NCI-H1092 (cell line): ENCODE measurements at places on chromosomes 12 and 14.

GRCh38 chr12:76504606-76505005 is 55.0 kb downstream of the OSBPL8 start:
- no peak for DNase-seq

GRCh38 chr12:48175613-48176416 is 7.6 kb upstream of the CCDC184 start:
- DNase-seq: no peak

GRCh38 chr14:68548194-68549076 is 244.4 kb downstream of the ZFP36L1 start:
- DNase-seq: peak; percentile 46

GRCh38 chr12:101107032-101107763 is 102.8 kb downstream of the SLC5A8 start:
- DNase-seq: no peak

GRCh38 chr12:58541300-58541690 is 379.0 kb downstream of the LRIG3 start:
- DNase-seq: no peak

GRCh38 chr12:68839183-68840147 is 31.5 kb downstream of the MDM2 start:
- no peak for DNase-seq

DNA sequence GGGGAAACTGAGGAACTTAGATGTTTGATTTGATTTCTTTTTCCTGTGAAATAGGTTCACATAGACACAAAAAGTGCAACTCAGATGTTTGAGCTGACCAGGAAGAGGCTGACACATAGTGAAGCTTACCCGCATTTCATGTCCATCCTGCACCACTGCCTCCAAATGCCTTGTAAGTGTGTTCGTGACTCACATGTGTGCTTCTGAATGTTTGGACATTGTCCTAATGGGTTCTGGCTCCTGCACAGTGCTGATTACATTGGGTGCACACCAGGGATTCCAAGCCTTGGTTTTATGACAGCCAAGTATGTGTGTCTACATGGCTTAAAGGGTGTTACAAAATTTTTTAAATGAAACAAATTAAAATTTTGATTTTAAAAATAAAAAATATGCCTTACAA is 137.4 kb downstream of the DAAM1 start:
- DNase-seq: no peak

GRCh38 chr12:53995378-53996239 is 4.4 kb upstream of the HOXC9 start:
- peak; percentile 41 for DNase-seq

DNA sequence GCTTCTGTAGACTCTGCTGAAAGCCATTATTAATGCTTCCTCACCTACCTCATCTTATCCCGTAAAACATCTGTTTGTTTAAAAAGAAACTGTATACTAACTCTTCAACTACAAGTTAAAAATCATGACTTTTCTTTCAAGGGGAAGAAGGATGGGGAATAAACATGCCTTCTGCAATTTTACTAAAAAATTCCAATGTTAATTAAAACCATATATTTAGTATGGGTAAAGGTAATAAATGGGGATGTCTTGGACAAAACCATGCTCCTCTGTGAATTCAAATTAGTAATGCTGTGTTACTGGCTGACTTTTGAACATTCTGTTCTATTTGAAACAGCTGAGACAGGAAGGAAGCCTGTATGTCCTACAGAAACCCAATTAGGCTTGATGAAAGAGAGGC is 311.1 kb upstream of the DIO2 start:
- no peak for DNase-seq

DNA sequence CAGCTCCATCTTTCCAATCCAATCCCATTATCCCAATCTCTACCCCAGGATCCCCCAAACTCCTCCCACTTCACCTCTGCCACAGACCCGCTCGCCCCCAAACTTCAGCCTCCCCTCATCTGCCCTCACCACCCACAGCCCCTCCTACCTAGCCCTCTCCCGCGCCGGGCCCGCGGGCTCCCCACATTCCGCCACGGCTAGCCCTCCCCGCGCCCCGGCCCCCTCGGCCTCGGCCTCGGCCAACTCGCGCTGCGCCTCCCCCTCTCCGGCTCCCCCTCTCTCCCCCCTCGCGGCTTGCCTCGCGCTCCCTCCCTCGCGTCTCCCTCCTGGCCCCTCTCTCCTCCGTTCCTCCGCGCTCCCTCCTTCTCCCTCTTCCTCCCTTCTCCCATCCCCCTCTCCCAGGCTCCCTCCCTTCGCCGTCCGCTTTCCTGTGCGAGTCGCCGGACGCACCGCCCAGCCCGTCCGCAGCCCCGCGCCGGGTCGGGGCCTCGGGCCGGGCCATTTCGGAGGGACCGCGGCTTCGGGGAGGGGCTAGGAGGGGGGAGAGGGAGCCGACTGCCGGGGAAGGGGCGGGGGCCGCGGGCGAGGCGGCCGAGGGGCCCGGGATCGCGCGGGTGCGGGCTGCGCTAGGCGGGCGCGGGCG is at the start of gene ATN1:
ATN1 (plus strand) TSS at position 581 of the 643 bp plus-strand sequence. CDS start 6,043 bp downstream, outside the sequence.
- DNase-seq: peak; percentile 59

DNA sequence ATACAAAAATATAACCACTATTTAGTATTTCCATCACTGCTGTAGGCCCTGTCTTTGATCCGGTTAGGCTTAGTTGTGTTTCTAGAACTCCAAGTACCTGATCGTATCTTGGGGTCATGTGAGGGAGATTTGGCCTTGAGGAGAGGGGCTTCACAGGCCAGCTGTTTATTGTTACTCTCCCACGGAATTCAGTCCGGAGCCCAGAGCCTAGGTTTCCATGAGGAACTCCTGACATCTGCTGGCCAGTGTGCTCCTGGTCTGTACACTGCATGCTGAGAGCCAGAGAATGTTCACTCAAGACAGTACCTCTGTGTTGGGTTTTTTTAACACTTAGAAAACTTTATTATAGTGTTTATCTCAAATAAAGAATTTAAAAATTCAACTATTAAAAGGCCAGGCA is 341.0 kb upstream of the TMEM132C start:
- DNase-seq: peak; percentile 20

DNA sequence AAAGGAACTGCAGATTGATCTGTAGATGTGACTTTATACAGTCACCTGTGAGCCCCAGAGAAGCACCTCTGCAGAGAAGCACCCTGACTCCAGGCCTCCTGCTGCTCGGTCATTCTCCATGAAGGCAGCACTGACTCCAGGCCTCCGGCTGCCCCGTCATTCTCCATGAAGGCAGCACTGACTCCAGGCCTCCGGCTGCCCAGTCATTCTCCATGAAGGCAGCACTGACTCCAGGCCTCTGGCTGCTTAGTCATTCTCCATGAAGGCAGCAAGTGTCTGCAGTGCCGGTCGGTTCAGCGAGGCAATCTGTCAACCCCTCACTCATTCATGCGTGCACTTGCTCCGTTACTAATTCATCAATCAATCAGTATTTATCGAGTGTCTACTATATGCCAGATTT is 160.3 kb downstream of the PIWIL1 start:
- DNase-seq: no peak

GRCh38 chr12:31222620-31223222 is 103.2 kb downstream of the SINHCAF start:
- DNase-seq: no peak

GRCh38 chr12:89087149-89087825 is 265.0 kb downstream of the DUSP6 start:
- DNase-seq: no peak

DNA sequence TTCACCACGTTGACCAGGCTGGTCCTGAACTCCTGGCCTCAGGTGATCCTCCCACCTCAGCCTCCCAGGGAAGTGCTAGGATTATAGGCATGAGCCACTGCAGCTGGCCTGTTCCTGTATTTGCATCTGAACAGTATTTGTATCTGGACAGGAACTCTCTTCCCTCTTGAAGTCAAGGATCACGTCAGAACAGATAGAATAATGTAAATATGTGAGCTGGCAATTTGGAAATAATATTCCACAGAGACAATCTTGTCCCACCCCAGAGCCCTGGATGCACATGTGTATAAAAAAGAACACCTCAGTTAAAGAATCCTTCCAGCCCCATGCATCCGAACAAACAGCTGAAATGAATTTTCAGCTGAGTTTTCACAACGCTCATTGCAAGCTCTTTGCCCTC is 118.3 kb downstream of the VEZT start:
- DNase-seq: no peak
